Large intestine (tissue), 12 donors: ENCODE measurements at places on chromosomes 7 and 10. TPM values are rescaled to one million over a fixed set of nuclear protein-coding genes. Genes with fewer than 3 reads are reported as not detected.

The C10orf90 gene
- polyA plus RNA-seq = not detected

The PKD2L1 gene
- polyA plus RNA-seq = 0.48 TPM

The OR6B1 gene
- not detected for polyA plus RNA-seq

The SLC16A12 gene
- polyA plus RNA-seq = 1.1 TPM

The LIPA gene
- polyA plus RNA-seq = 194 TPM

The C10orf67 gene
- 0.27 TPM for polyA plus RNA-seq

The MRPS24 gene
- polyA plus RNA-seq = 83.9 TPM

DNA sequence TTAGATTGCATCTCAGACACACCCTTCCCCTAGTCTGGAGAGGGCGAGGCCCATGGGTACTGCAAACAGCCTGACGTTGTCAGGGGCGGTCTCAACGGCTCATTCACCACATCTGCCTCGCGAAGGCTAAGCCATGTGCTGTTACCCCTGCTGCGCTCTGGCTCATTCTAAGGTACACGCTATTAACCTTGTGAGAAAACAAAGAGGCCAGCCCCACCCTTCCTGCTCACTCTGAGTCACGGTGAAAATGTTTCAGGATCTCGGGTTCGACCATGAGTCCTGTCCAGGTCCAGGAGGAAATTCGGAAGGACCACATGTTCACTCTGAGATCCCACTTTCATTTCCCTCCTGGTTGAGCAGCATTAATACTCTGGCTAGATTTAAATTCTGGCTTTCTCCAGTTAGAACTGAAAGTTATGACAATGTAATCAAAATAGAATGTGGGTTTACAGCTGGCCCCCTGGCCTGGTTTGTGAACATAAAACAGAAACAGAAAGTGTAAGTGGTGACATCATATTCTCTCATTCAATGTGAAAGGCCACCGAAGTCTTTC, 55.2 kb downstream of the EGFR start:
- peaks cover 79% of the 10 kb centered on the region for H3K4me1 ChIP-seq
- no peaks in the 10 kb centered on the region for H3K36me3 ChIP-seq
- peak overlapping the region; percentile 69 for H3K27ac ChIP-seq

DNA sequence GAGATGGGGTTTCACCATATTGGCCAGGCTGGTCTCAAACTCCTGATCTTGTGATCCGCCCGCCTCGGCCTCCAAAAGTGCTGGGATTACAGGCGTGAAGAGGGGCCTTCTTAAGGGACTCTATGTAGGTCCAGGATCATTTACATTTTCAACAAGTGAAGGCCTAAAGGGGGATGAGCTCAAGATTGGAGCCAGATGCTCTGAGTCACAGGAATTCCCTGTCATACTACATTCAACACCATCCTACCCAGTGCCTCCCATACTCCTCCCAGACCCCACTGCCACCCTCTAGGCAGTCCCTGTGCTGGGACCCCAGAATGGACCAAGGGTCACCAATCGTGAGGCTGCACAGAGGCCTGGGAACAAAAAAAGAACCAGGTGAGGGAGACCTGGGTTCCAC, 29.9 kb downstream of the CYTH3 start:
- DNase-seq = no peak
- H3K36me3 ChIP-seq = no peaks in the 10 kb centered on the region
- no peak overlapping the region for H3K27ac ChIP-seq
- no peaks in the 10 kb centered on the region for H3K27me3 ChIP-seq

GRCh38 chr7:9391221-9391620, 957.8 kb downstream of the NXPH1 start:
- H3K4me3 ChIP-seq = no peak overlapping the region
- H3K36me3 ChIP-seq = no peaks in the 10 kb centered on the region
- no peak overlapping the region for H3K27ac ChIP-seq
- no peak for DNase-seq
- H3K27me3 ChIP-seq = no peaks in the 10 kb centered on the region

DNA sequence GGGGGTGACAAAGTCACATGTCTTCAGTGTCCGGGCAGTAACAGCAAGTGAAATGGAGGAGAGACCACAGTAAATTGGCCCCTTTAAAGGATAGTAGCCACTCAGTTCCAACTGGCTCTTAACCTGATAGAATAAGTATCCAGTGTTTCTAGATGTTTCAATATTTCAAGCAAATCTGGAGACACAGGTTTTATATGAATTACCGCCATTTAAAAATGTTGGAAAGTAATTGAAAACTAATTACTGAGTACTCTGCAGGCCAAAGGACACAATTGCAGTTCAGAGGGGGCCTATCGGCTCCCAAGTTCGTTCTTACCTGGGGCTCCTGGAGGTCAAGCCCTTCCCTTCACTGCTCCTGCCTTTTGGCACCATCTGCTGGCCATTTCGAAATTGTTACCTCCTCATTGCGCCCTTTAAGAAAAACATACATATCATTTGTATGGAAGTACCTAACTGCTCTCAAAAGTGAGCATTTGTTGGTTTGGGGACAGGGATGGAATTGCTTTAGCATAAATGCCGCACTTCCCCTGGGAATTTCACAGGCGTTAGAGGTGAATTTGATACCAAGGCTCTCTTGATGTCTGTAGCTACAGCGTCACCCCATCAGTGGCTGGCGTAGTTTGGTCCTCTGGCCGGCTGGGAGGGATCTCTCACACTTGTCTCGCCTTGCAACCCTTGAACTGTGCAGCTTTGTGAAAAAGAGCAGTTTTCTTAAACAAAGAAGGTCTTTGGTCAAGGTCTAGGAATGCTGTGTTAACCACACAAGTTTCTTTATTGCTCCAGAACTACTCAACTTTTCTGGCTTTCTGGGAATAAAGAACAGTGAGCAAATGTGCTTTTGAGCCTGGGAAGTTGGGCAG, 220.0 kb downstream of the ARHGAP21 start:
- DNase-seq = peak; percentile 62
- H3K4me3 ChIP-seq = no peak overlapping the region
- peak overlapping the region; percentile 7 for H3K27ac ChIP-seq

DNA sequence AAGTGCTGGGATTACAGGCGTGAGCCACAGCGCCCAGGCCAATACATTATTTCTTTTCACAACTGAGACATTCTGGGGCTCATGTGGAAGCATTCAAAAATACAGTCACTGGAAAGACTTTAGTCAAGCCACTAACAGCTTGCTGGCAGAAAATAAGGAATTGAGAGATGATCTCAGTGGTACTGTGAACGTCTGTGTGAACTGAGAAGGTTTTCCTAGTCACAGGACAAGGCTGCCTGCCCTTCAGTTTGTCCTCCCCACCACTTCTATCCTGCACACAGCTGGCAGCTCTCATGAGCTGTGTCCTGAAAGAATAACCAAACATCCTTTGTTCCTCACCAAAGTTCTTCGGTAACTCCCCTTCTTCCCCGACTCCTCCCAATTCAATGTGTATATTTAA, 31.3 kb upstream of the ITGA8 start:
- H3K4me3 ChIP-seq = no peak overlapping the region
- H3K4me1 ChIP-seq = no peaks in the 10 kb centered on the region
- H3K27me3 ChIP-seq = no peaks in the 10 kb centered on the region
- no peaks in the 10 kb centered on the region for H3K36me3 ChIP-seq
- DNase-seq = no peak

GRCh38 chr7:29139191-29139590, 7.1 kb downstream of the CPVL start:
- no peak for DNase-seq
- no peaks in the 10 kb centered on the region for H3K27me3 ChIP-seq
- H3K27ac ChIP-seq = no peak overlapping the region
- peaks cover 37% of the 10 kb centered on the region for H3K4me1 ChIP-seq

- peaks cover 30% of the 10 kb centered on the region for H3K36me3 ChIP-seq
- no peak for DNase-seq
- no peaks in the 10 kb centered on the region for H3K27me3 ChIP-seq
- peaks cover 27% of the 10 kb centered on the region for H3K4me1 ChIP-seq
- no peak overlapping the region for H3K4me3 ChIP-seq
Measured at GRCh38 chr10:131909014-131909808, 8.4 kb downstream of the PPP2R2D start.

GRCh38 chr7:28976022-28976421, 17.9 kb upstream of the TRIL start:
- H3K36me3 ChIP-seq = no peaks in the 10 kb centered on the region
- no peaks in the 10 kb centered on the region for H3K4me1 ChIP-seq
- no peak for DNase-seq
- no peak overlapping the region for H3K27ac ChIP-seq
- H3K4me3 ChIP-seq = no peak overlapping the region

DNA sequence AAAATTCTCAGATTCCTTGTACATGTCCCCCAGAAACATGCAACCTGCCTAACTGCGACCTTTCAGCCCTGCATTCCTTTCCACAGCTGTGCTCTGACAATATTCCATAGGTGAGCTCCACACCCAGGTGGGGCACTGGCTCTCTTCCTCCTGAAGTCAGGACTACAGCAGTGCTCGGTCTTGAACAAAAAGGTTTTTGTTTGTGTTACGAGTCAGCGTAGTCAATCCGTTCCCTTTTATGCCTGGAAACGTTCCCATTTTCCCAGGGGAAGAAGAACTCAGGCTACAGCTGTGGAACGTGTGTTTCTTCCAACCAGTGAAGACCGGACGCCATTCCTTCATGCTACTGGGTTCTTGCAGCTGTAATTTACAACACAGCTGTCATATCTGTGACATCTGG, 52.4 kb upstream of the PFKP start:
- H3K4me1 ChIP-seq = peaks cover 20% of the 10 kb centered on the region
- H3K27me3 ChIP-seq = no peaks in the 10 kb centered on the region
- no peak overlapping the region for H3K4me3 ChIP-seq
- peak overlapping the region; percentile 34 for H3K27ac ChIP-seq
- DNase-seq = peak; percentile 16

DNA sequence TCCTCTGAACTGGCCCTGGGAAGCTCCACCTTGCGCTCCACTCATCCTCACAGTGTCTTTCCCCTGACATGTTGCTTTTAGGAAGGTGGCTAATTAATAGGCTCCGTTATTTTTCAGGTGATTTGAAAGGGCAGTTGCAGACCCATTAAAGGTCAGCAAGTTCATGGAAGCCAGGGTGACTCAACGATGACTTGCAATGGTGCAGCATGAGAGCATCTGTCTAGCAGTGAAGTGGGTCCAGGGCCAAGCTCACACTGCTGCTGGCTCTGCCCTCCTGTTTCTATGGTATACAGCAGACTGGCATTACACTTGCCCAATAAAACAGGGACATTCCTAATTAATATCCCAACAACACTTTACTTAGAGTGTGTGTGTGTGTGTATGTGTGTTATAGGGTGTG, 68.8 kb upstream of the WDR11 start:
- no peak for DNase-seq
- H3K27ac ChIP-seq = no peak overlapping the region
- H3K4me3 ChIP-seq = no peak overlapping the region
- H3K36me3 ChIP-seq = no peaks in the 10 kb centered on the region
- no peaks in the 10 kb centered on the region for H3K4me1 ChIP-seq

- H3K4me1 ChIP-seq = peaks cover 5% of the 10 kb centered on the region
- H3K4me3 ChIP-seq = no peak overlapping the region
- no peak for DNase-seq
- no peak overlapping the region for H3K27ac ChIP-seq
- no peaks in the 10 kb centered on the region for H3K27me3 ChIP-seq
Measured at GRCh38 chr7:104955276-104955675, 58.7 kb upstream of the KMT2E start.

- peak overlapping the region; percentile 41 for H3K27ac ChIP-seq
- H3K27me3 ChIP-seq = no peaks in the 10 kb centered on the region
- H3K36me3 ChIP-seq = no peaks in the 10 kb centered on the region
Measured at GRCh38 chr7:36821617-36822016, 97.3 kb upstream of the AOAH start.

DNA sequence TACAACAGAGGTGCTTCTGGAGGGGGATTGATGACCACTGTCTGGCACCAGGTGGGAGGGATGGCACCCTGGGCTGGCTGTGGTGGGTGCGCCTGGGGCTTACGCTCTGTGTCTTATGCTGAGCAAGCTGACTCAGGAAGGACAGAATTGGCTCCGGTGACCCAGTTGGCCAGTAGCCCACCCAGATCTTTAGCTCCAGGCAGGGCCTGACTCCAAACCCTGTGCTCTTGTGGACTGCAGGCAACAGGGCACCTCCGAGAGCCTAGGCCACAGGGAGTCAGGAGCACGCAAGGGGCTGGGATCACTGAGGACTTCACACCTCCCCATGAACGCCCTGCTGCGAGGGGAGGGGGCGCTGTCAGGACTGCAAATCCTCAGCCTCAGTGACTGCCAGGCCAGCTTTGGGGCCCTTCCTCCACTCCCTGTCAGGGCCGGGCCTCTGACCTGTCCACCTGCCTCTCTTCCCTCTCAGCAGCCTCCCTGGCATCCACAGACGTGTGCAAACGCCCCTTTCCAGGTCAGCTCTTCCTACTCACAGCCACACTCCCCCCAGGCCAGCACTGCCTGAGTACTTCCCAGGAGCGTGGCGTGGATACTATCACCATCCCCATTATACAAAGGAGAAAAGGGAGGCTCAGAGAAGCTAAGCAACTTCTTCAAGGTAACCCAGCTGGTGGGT, 118.7 kb downstream of the SLIT1 start:
- H3K36me3 ChIP-seq = no peaks in the 10 kb centered on the region
- no peak for DNase-seq
- H3K27me3 ChIP-seq = peaks cover 8% of the 10 kb centered on the region
- no peaks in the 10 kb centered on the region for H3K4me1 ChIP-seq
- H3K27ac ChIP-seq = no peak overlapping the region
- H3K4me3 ChIP-seq = no peak overlapping the region

- H3K27me3 ChIP-seq = no peaks in the 10 kb centered on the region
- DNase-seq = no peak
- H3K4me3 ChIP-seq = no peak overlapping the region
Measured at GRCh38 chr10:116760919-116761318, 18.6 kb upstream of the HSPA12A start.

GRCh38 chr7:106646256-106646655, 14.7 kb downstream of the CCDC71L start:
- no peak for DNase-seq
- H3K27ac ChIP-seq = no peak overlapping the region
- H3K27me3 ChIP-seq = no peaks in the 10 kb centered on the region
- no peak overlapping the region for H3K4me3 ChIP-seq
- H3K36me3 ChIP-seq = no peaks in the 10 kb centered on the region

GRCh38 chr10:5811387-5811821, 1.8 kb downstream of the GDI2 start:
- H3K4me1 ChIP-seq = peaks cover 40% of the 10 kb centered on the region
- H3K27ac ChIP-seq = peak overlapping the region; percentile 19
- no peak for DNase-seq
- H3K4me3 ChIP-seq = peak overlapping the region; percentile 91

- no peaks in the 10 kb centered on the region for H3K36me3 ChIP-seq
- H3K4me3 ChIP-seq = no peak overlapping the region
- no peaks in the 10 kb centered on the region for H3K27me3 ChIP-seq
- H3K4me1 ChIP-seq = no peaks in the 10 kb centered on the region
Measured at GRCh38 chr10:106467506-106467905, 697.0 kb downstream of the SORCS1 start.

DNA sequence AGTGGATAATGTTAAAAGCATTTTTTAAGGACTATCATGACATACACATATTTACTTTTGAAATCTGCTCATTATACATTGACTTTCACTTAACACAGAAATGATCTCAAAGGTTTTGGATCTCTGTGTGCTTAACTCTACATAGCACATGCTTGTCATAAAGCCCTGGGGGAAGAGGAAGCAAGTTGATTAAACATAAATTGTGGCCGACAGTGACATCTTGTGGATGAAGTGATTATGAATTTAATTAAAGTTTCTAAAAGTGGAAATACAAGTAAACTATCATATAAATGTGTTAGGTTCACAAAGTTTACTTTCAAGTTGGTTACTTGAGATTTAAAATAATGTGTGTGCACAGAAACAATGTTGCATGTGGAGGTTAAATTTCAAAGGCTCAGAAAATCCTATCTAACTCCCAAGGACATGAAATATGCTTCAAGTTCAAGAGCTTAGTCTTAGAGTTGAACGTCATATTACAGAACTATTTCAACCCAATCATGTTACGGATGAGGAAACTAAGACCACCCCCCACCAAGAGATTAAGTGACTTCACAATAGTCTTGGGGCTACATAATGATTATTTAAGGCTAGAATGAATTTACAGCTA, 1247.8 kb downstream of the GATA3 start:
- H3K27me3 ChIP-seq = no peaks in the 10 kb centered on the region
- peak; percentile 31 for DNase-seq
- H3K4me1 ChIP-seq = no peaks in the 10 kb centered on the region
